ENCODE measurements at places on chromosomes 3 and 15.

DNA sequence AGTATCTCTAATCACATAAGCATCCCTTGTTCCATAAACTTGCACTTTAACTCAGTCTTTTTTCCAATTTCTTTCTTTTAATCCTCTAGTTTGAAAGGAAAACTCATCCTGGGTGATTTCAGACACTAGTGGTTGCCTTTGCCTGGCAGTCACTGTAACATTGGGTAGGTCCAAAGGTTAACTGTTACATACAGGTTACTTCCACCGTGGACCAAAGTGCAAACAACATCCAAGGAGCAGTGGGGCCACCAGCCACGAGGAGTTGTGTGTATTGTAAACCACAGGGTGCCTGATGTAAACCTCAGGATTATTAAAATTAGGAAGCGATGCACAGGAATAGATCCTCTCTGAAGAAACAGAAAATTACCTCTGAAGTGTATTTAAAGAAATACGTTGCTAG is 75.0 kb downstream of the HCN4 start:
- no peak for DNase-seq

DNA sequence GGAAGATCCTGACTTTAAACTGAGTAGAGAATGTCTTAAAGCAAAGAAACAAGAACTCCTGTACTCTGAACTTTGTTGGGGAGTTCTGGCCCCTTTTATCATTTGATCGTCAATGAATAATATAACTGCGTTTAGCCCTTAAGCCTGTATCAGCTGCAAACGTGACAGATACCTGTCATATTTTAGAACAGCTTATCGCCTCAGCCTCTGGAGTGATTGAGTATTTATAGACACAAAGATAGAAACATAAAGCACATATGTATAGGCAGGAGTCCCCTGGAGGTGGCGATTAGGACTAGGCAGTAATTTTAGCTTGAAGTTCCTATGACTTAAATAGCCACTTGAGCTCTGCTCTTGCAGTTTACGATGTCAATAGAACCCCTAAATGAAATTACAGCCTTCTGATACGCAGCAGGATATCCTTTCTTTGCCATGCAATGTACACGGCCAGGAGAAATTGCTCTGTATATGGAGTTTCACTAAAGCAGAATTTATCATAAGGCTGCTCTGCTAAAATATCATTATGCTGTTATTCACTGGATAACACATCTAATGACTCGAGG is 321.8 kb downstream of the TIGIT start:
- DNase-seq, result no peak

- DNase-seq, result no peak
These were observed 122.8 kb upstream of the CGNL1 start for GRCh38 chr15:57253500-57253899.

DNA sequence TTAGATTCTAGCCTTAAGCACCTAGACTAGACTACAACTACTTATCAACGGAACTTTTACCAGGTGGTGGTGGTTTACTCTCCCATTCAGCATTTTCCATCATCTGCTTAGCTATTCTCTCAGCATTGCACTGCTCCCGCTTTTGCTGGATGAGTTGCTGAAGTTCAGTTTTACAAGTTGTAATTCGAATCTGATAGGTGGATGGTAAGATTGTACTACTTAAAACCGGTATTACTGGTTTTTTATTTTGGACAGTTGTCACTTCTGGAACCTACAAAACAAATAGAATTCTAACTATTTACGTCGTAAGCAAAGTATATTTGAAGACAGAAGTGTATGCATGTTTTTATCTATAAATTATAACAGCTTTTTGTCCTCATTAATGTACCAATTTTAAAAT is 41.1 kb downstream of the PIK3R4 start:
- no peak for DNase-seq

DNA sequence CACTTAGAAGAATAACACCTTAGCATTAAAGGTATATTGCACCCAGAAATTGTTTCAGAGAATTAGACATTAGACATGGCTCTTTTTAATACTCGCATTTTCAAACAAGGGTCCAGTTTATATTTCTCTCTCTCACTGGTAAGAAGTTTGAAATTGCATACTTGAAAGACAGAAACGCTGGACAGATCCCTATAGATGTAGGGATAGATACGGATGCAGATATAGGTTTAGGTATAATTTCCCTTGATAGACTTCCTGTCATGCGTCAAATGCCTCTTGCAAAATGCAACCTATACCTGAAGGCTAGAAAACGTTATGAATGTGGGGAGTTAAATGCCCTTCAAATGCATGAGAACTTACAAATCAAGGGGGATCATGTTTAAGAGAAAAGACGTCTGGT is 99.4 kb upstream of the BCL6 start:
- no peak for DNase-seq

DNA sequence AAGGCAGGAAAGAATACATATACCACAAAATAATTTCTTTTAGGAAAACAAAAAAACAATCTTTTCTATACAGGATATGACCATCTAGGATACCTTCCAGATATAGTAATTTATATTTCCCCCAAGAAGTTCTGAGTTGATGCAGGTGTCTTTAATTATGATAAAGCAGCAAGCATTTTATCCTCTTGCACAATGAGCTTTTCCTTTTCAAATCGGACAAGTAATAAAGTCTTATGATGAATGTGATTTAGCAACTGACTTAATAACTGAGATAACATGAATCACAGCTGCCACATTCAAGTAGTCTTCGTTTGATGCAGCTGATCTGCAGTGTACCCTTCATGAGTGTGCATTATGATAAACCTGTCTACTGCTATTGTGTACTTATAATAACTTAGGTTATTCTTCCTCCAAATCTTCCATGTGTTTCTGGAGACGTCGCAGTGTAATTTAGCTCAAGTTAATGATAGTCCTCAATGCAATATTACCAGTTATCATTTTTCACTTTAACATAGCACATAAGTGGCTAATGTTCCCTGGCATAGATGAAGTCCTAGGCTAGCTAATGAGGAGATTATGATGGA is 260.3 kb upstream of the MRPL3 start:
- no peak for DNase-seq

DNA sequence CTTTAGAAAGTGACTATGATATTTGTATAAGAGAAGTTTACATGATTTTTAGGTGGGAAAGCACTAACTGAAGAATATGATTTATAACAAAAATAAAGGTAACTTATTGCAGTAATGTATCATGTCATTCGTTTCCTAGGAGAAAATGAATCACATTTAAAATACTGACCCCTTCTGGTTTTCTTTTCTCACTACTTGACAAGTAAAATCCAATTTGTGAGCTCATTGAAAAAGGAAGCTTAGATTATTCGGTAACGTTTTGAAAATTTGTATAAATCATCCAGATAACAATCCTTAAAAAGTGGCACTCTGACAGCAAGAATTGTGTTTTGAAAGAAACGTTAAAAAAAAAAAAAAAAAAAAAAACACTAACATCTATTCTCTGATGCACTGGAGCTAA is 39.0 kb downstream of the NSUN3 start:
- no peak for DNase-seq

GRCh38 chr3:64462203-64462602 is 225.6 kb downstream of the ADAMTS9 start:
- no peak for DNase-seq

- no peak for DNase-seq
These were observed 843 bp downstream of the CHRNA5 start for GRCh38 chr15:78565951-78566774.

- no peak for DNase-seq
These were observed 35.1 kb upstream of the RGMA start for GRCh38 chr15:93124126-93124525.

DNA sequence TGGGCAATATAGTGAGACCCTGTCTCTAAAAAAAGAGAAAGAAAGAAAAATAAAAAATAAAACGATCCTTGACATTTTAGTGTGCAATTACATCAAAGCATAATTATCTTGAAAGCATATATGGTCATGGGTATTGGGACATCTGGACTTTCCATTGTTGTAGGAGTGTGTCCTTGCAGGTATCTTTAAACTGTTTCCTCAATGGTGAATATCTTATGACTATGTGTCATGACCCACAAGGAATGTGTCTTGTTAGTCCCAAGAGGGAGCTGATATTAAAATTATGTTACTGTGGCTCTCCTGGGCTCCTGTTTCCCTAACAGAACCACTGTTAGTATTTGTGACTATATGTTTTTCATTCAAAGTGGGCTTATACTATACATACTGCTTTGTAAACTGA is 26.6 kb downstream of the EIF1B start:
- DNase-seq, result no peak

- DNase-seq, result no peak
These were observed 43.9 kb downstream of the TLE3 start for GRCh38 chr15:70053716-70054229.

All from stimulated activated CD8-positive, alpha-beta memory T cell treated with anti-CD3 and anti-CD28 coated beads, Interleukin-4, amount 100 ng/mL, for 1 hour (primary cell).